ENCODE measurements at places on chromosomes 2 and 18.
A peak's percentile ranks its signal among the peaks of the same experiment; 100 is the strongest.

DNA sequence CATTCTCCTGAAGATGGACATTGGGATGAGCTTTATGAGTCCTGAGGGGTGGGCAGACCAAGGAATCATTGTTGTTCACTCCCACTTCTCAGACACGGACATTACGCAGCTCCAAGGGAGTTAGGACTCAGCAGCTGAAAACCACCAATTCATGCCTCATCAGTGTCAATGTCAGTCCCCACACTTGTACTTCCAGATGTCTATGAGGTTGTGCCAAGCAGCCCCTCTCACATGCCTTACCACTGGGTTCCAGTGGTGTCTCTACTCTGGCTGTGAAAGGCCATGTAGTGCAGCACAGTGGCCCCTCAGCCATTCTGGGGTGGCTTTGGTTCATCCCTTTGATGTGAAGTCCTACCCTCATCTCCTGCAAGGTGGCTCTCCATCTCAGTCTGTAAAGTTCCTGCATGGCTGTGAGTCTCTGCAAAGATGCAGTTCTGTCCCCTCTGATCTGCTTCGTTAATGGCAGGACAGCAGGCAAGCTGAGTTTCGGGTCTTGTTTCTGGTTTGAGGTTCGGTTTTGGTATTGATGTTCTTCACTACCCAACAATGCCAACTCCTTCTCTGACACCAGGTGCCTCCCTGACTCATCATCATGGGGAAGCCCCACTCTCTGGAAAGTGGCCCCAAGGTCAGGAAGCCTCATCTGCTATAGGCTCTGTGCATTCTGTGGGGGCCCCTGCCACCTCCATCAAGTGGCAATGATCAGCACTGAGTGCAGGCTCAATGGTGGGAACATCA, 14.0 kb upstream of the COL6A3 start:
- no peak for DNase-seq

DNA sequence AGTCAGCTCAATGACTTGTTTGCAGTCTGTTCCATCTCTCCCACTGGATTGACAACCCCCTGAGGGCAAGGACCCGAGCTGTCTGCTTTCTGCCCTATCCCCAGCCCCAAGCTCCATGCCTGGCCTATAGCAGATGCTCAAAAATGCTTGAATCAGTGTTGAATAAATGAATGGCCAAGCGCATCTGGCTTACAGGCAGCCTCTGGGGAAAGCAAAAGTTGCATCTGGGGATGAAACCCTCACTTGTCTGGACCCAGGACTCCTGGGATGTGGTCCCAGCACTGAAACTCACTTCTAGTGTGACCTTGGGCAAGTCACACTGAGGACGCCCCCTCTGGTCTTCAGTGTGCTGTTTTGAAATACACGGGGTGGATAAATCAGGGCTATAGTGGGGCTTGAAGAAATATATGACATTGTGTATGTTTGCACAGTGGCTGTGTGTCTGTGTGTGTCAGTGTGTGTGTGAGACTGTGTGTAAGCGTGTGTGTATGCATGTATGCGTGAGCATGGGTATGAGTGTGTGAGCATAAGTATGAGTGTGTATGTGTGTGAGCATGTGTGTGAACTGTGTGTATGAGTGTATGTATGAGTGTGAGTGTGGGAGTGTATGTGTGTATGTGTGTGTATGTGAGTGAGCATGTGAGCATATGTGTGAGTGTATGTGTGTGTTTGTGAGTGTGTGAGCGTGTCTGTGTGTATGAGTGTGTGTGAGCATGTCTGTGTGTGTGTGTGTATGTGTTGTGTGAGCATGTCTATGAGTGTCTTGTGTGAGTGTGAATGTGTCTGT, 27.8 kb upstream of the TNS1 start:
- peak; percentile 14 for DNase-seq

DNA sequence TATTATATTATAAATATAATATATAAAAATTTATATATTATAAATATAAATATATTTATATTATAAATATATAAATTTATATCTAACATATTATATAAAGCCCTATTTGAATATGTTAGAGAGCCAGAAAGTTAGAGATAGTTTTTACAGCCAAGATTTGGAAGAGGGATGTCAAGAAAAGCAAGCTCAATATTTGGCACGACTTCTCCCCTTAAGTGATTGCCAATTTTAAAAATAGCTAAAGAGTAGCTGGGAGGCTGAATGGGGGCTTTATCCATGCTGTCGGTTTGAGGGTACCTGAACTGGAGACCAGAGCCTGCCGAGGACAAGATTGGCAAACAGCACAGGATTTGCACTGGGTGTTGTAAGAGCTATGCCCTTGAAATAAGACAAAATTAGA, 180.9 kb upstream of the GYPC start:
- DNase-seq, result no peak

DNA sequence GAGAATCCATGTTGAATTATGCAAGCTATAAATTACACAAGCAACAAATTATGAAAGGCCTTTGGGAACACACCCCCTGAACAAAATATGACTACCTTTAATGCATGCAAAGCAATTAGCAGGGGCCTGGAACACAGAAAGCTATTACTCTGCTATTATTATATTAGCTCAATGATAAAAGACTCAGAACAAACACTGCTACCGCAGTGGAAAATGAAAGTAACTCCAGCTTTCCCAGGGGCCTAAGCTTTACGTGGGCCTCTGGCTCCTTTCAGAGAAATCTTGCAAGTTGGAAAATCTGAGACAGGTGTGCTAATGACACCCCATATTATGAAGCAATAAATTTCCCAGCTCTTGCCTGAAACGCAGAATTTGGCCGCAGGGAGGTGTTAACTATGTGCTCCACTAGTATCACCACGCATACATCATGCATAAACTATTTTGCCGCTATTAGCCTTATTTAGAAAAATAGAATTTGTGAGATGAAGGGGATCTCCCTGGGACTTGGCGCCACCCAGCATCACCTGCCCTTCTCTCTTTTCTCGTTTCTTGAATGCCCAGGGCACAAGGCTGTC, 321.6 kb upstream of the LYPD1 start:
- DNase-seq, result no peak

DNA sequence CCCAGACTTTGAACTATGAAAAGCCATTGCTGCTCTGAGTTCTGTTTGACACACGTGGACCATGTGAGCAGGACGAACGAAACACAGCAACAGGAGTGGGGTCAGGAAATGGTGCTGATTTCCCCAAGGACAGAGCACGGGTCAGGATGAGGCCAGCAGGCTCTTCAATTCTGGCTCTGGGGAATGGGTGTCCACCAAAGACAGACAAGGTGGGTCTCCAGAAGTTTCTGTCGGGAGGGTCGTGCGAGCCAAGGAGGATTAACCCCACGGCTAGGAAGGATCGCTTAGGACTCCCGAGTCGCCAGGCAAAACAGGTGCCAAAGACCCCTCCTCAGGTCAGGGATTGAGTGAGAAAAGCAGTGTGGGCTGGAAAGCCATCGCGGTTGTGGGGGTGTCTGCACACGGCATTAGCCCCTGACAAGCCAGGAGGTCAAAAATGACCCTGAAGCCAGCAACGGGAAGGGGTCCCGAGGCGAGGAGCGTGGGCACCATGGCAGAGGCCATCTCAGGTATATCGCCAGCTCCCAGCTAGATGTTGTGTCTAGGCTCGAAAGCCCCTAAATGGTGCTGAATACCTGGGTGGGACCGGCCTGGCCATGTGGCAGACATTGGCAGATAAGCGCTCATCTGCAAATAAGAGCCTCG, 213.9 kb upstream of the SALL3 start:
- DNase-seq, result no peak

DNA sequence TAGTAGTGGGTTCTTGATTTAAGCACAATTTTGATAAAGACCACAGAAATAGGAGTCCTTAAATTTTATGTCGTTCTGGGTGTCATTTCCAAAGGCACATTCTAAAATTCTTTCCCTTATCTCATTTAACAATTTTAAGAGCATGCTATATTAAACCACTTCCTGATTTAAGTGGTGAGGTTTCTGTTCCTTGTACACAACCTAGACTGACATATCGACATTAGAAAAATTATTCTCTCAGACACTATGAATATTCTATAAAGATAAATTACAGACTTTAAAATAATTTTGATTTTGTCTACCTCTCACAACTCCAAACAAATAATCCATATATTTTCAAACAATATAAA, 923.8 kb downstream of the LRP1B start:
- no peak for DNase-seq

GRCh38 chr18:71011389-71011788, 722.5 kb downstream of the SOCS6 start:
- no peak for DNase-seq

GRCh38 chr18:35019933-35020332, 21.3 kb upstream of the MAPRE2 start:
- no peak for DNase-seq

GRCh38 chr2:26685989-26686839, 6.3 kb upstream of the KCNK3 start:
- DNase-seq, result peak; percentile 31

DNA sequence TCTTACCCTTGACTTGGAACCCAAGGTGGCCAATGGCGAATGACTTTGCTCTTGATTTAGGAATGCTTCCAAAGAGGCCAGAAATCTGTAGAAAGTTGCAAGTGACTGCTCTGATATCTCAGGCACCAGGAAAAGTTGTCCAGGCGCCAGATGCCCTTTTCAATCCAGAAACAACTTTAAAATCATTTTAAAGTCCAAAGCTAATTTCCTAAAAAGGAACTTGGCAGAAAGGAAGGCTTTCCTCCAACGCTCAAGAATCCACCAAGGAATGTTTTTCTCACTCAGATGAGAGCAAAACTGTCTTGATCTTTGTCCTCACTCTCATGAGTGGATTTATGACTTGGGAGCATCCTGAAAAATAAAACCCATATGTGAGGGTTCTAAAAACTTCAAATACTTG, 5.3 kb downstream of the NGEF start:
- DNase-seq, result no peak

DNA sequence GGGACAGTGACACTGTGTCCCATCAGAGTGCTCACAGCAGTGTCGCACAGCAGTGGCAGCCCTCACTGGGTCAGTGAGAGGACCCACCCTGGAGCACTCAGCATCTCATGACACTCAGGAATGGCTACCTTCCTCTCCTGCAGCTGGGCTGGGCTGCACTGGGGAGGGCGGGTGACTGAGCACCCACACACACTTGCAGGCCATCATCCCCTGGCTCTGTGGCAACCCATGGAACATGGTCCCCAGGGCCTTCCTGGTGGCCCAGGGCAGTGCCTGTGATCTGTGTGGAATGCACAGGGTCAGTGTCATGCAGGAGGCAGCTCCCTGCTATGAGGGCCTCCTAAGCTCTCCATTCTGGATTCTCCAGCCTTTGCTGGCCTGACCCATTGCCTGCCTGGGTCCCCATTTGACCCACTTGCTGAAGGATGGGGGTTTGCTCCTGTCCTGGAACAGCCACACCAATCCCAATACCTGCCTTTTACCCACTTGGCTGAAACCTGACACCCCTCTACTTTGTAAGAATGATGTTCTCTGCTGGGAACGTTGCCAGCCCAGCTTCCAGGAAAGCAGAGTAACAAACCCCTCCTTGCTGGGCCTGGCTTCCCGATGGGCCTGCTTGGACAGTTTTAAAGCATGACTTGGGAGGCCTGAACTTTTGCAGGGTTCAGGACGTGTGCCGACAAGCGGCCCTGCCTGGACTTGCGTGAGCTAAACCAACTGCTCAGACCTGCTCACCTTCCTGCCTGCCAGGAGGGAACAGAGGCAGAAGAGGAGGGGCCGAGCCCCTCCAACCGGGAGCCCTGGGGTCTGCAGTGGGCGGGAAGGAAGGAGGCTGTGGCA, 13.7 kb downstream of the HS6ST1 start:
- peak; percentile 86 for DNase-seq

- DNase-seq, result no peak
Measured at GRCh38 chr2:124822516-124822915, 797.4 kb downstream of the CNTNAP5 start.

DNA sequence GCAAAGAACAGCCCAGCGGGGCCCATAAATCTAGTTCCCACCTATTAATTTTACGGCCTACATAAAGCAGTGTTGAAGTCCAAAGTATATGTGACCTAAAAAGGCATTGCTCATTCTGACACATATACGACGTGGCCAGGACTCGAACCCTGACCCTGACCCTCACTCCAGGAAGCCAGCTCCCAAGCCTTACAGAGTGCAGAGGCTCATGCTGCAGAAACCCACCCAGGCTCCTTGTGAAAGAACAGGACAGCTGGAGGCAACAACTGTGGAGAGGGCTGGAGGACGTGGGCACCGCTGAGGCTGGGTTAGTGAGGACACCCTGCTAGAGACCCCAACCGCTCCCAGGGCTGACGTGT, 221.6 kb downstream of the CYP26B1 start:
- no peak for DNase-seq

GRCh38 chr2:231176066-231176465, 22.4 kb upstream of the ARMC9 start:
- no peak for DNase-seq

- DNase-seq, result no peak
Measured at GRCh38 chr2:130966775-130967490, 126.3 kb downstream of the FAM168B start.

- no peak for DNase-seq
Measured at GRCh38 chr2:154158101-154158500, 286.4 kb downstream of the GALNT13 start.

DNA sequence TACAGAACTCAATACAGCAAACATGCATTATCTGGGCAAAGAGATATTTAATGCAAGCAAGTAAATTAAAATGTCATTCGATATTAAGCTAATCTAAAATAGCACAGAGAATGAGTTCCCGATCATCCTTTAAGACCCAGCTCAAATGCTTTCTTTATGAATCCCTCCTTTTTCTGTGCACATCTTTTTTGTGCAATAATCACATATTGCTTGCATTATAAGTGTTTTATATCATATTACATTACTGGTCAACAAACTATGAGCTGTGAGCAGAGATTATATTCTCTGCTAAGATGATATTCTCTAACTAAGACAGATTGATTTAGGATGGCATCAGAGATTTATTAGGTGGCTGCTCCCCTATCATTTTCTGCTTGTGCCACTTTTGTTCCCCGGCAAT, 146.1 kb downstream of the ERBB4 start:
- DNase-seq, result no peak

GRCh38 chr2:9970200-9971044, 18.9 kb downstream of the GRHL1 start:
- DNase-seq, result no peak

DNA sequence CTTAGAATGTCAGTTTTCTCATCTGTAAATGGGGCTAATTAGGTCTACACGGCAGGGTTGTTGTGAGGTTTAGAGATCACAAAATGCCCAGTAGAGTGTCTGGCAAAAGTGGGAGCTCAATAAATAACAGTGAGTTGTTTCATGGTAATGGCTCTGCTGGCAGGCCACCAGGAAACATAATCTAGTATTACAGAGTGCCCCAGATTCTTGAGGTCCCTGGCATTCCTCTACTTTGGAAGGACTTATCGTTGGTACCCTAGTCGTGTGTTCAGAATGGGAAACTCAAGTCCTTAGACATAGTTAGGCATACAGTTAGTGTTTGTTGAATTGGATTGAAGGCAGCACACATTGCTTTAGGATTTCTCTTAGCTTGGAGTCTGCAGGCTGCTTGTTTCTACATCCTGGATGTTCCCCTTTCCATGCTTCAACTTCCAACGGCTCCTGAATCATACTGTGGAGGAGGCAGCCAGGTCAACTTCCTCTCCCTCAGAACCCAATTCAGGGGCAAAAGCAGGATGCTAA, 161.5 kb upstream of the FOSL2 start:
- DNase-seq, result no peak
